ENCODE measurements at places on chromosomes 5 and 9. TPM values are rescaled to one million over a fixed set of nuclear protein-coding genes. Genes with fewer than 3 reads are reported as not detected.

Gene SCAMP1
- 23.4 TPM for total RNA-seq

Gene ABCA1
- total RNA-seq = 55.2 TPM

Gene STING1
- 70.3 TPM for total RNA-seq

Gene GABRA6
- not detected for total RNA-seq

Gene ITK
- 6.7 TPM for total RNA-seq

Gene CBY3
- total RNA-seq = not detected

GRCh38 chr5:177131019-177131320, 2.6 kb upstream of the NSD1 start:
- no peak for DNase-seq

DNA sequence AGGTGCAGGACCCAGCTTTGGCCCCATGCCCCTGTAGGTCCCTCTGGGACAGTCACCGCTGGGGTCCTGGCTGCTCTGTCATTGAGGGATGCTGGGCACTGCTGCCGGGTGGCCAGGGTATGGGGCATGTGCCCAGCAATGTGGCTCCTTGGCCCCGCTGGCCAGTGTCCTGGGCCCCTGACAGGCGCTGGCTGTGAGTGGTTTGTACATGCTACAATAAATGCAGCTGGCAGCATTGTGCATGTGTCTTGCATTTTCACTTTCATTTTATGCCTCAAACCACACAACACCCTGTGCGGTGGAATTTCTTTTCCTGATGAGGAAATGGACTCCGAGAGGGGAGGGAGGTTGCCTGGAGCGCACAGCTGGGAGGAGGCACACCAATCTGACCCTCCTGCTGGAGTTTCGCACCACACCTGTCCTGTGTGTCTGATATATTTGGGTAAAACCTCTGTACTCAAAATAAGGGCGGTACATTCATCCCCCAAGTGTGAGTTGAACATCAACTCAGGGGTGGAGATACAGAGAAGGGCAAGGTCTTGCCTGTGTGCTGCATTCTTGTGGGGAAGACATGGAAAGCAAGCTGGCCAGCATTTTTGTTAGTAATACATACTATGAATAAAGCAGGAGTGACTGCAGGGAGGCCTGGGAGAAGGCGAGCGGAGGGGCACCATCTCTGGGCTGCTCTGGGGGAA, 11.7 kb downstream of the TSPAN17 start:
- DNase-seq = no peak

DNA sequence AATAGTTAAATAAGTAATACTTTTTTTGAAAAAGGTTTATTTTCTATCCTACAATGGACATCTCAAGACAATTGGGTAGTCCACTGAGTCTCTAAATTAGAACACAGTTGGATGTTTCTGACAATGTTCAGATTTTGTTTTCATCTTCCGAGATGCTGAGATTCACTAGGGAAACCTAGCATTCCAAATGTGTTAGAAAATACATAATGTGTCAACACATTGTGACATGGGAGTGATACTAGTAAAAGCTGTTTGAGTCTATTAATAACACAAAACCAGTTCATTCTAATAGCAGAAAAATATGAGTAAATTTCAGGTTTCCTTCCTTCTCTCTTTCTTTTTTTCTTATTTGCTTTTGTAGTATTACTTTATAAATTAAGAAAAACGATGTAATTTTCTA, 68.2 kb upstream of the CDH10 start:
- no peak for DNase-seq

GRCh38 chr9:117375956-117376355, 38.9 kb downstream of the ASTN2 start:
- DNase-seq = no peak

DNA sequence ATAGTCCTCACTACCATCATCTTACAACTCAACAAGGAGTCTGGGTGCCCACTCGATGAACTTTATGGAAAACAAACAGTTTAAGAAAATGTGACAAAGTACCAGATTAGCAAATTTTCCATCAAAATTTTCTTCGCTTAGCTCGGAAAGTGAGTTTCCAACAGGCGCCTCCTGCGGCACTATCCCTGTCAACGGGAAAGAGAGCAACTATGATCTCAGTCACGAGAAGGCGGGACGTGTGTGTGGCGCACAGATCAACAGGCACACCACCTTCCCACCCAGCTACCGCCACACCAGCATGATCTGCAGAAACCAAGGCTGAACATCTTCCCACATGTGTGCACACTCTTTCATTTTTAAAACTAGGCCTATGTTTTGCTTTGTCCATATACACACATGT, 13.7 kb upstream of the INPP5E start:
- no peak for DNase-seq

All from upper lobe of left lung (tissue), 6 donors.